Caki2 (cell line): ENCODE measurements at places on chromosomes 4 and X.
A peak's percentile ranks its signal among the peaks of the same experiment; 100 is the strongest.

- DNase-seq = no peak
Observed at GRCh38 chr4:89469930-89470375, 162.4 kb upstream of the GPRIN3 start.

GRCh38 chrX:124842205-124842604 lies 477.5 kb upstream of the TEX13C start:
- DNase-seq = no peak

DNA sequence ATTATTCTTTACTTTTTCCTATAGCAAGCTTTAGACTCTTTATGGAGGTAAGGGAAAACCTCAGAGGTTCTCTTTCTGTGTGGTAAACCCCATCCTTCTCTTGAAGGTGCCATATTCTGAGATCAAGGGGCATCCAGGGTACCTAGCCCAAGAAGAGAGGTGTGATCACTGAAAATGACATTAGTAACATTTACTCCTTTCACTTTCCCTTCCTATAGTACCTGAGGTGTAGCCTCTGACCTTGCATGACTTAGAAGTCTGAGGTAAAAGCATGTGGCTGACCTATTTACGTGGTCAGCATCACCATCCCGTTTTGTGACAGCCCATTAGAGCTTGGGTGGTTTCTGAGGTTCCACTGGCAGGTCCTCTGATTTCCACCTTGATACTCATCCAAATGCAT lies 25.7 kb downstream of the SGMS2 start:
- DNase-seq = no peak

- no peak for DNase-seq
Observed at GRCh38 chr4:3676907-3677747, 89.1 kb upstream of the ADRA2C start.

- DNase-seq = peak; percentile 82
Observed at GRCh38 chr4:77579406-77580076, 26.1 kb upstream of the CXCL13 start.

GRCh38 chr4:158068068-158068467 lies 104.8 kb downstream of the GASK1B start:
- DNase-seq = no peak

GRCh38 chrX:28246675-28247074 lies 265.4 kb upstream of the DCAF8L1 start:
- no peak for DNase-seq

DNA sequence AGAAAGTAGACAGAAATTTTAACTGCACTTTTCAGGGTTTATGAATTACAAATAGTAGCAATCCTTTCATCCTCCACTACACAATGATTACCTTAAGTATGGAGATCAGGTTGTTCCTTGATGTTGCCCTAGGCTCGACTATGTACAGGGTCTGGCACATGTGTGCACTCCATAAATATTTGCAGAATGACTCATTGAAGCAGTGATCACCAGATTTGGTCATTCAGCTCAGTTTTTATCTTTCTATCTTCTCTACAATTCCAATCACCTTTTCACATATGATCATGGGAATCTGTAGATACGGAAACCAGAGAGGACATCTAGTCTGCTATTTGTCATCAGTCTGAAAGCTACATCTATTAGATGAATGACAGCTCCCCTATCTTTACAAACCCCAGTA lies 171.7 kb upstream of the HCCS start:
- peak; percentile 14 for DNase-seq

DNA sequence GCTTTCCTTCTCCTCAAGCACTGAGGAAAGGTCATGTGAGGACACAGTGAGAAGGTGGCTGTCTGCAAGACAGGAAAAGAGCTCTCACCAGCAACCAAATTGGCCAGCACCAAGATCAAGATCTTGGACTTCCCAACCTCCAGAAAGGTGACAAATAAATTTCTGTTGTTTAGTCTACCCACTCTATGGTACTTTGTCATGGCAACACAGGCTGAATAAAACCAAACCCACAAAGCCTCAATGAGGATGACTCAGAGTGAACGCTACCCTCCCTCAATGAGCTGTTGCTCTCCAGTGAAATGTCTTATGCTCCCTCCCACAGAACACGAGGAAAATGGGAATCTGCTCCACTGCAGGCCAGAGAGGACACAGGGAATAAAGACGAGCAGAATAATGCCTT lies 244.1 kb downstream of the RAB28 start:
- DNase-seq = peak; percentile 2

GRCh38 chrX:118974908-118975671 lies 672 bp downstream of the LONRF3 start:
- peak; percentile 60 for DNase-seq

- DNase-seq = no peak
Observed at GRCh38 chr4:101306225-101306624, 41.1 kb downstream of the PPP3CA start.

GRCh38 chrX:109830704-109831206 lies 97.7 kb upstream of the ACSL4 start:
- DNase-seq = peak; percentile 80

- DNase-seq = peak; percentile 41
Observed at GRCh38 chr4:80365928-80366327, 30.4 kb downstream of the CFAP299 start.
